ENCODE measurements at places on chromosomes 12 and 14.

- no peak for DNase-seq
Observed at GRCh38 chr12:162467-163307, 51.3 kb downstream of the SLC6A12 start.

- no peak for DNase-seq
Observed at GRCh38 chr14:82192387-82192786, 658.7 kb upstream of the SEL1L start.

- no peak for DNase-seq
Observed at GRCh38 chr12:113305281-113305856, 29.5 kb downstream of the SLC8B1 start.

DNA sequence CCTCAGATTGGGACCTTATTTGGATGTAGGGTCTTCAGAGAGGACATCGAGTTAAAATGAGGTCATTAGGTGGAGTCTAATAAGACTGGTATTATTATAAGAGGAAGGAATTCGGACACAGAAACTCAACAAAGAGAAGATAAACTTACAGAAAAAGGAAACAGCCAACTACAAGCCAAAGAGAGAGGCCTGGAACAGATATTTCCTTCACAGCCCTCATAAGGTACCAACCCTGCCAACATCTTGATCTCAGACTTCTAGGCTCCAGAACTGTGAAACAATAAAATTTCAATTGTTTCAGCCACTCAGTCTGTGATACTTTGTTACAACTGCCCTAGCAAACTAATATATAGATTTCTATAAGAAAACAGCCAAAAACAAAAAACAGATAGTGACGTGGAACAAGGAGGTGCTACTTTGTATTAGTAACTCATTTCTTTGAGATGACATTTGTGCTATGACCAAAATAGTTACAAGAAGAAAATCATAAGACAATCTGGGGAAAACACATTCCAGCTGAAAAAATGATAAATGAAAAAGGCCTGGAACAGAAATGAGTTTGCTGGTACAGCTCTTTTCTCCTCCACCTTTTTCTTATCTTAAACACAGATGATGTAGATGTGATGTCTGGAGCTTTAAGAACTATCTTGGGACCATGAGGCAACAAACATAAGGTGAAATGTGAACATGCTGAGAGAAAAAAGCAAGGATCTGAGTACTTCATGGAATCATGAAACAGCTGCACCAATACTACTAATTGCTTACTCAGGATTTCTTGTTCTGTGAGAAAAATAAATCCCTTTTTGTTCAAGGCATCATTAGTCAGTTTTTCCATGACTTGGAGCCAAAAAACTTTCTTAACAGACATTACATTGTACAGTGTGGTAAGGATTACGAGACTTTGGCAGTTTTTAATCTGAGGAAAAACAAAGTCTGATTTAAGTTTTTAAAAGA, 243.2 kb downstream of the ANO6 start:
- DNase-seq: peak; percentile 47

DNA sequence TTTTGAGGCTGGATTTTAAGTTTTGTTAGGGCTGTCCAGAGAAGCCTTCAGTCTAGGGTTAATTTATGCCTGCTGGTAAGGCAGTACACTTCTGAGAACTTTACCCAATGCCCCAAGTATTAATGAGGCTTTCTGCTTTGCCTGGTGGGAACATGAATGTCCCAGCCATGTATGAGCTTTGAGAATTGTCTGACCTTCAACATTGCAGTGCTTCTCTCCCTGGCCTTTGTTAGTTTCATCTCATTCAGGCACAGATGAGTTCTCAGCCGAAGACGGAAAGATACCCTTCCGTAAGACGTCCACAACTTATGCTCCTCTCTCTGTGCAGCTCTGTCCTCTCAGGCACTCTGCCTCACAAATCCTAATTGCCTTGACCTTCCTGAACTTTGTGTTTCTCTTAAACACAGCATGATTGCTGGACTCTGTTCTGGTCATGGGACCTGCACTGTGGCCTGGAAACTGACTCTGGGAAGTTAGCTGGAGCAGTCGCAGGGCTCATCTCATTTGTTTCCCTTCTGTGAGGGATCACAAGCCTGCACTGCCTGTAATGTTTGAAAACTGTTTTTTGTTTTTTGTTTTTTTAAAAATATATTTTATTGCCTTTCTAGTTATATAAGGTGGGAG, 15.7 kb downstream of the CHPT1 start:
- DNase-seq: no peak

- peak; percentile 74 for DNase-seq
Observed at GRCh38 chr14:30214014-30214413, 286.4 kb upstream of the PRKD1 start.
